ENCODE measurements at places on chromosomes 13 and 19.

DNA sequence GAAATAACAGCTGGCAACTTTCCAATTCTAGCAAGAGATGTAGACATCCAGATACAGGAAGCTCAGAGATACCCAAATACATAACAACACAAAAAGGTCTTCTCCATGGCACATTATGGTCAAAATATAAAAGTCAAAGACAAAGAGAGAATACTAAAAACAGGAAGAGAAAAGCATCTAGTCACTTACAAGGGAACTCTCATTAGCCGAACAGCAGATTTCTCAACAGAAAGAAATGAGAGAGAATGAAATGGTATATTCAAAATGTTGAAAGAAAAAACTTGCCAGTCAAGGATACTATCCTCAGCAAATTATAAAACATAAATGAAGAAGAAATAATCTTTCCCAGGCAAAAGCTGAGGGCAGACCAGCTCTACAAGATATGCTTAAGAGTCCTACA is 12.4 kb downstream of the ZNF780A start:
- DNase-seq = no peak

DNA sequence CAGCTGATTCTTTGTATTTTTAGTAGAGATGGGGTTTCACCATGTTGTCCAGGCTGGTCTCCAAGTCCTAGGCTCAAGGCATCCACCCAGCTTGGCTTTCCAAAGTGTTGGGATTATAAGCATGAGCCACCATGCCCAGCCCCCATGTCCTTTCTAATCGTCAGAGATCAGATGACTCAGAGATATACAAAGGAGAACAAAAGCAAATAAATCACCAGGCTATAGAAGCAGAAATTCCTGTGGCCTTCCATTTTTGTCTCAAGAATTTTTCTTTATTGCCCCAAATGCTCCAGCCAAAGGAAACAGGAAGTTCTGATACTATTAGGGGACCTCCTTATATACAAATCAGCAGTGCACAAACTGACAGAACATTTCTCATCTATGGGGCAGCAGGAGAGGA is 207.8 kb downstream of the RFC3 start:
- DNase-seq = no peak

GRCh38 chr13:48578516-48579164 is 45.8 kb upstream of the RCBTB2 start:
- DNase-seq = no peak

- DNase-seq = no peak
These were observed 187.6 kb upstream of the ARGLU1 start for GRCh38 chr13:106755542-106755941.

DNA sequence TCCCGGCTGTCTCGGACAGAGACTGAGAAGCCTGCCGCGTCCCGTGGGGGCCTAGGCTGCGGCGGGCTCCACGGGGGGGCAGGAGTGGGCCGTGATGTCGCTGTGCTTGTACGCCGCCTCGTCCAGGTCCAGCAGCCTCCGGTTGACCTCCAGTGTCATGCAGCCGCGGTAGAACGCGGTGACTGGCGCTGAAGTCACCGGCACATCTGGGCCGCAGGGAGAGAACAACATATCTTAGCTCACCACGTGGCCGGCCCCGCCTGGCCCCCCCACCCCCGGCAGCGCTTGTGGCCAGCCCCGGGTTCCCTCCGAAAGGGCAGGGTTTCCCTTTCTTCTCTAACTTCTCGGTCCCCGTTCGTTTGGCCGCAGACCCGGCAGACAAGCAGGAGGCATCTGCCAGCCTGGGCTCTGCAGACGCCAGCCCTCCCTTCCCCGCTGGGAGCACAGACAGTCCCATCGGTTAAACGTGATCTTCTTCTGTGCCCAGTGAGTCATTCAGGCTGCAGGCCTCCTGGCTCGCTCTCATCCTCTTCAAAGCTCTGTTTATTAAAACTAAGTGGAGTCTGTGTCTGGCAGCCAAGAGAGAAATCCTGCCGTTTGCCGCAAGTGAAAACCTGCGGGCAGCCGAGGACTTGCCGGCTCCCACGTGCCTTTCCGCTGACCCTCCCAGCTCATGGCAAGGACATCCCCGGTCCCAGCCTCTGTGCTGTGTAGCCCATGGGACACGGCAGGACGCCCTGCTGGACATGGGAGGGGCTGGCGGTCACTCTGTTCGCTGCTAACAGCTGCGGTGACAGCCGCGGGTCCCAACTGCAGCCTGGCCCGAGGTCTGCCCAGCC is 42.8 kb downstream of the GAS6 start:
- no peak for DNase-seq

GRCh38 chr13:21530656-21531055 is 71.6 kb upstream of the ZDHHC20 start:
- no peak for DNase-seq

GRCh38 chr19:18863843-18864362 is 32.1 kb downstream of the CERS1 start:
- DNase-seq = no peak

GRCh38 chr13:23500849-23501248 is 67.3 kb upstream of the SACS start:
- no peak for DNase-seq

DNA sequence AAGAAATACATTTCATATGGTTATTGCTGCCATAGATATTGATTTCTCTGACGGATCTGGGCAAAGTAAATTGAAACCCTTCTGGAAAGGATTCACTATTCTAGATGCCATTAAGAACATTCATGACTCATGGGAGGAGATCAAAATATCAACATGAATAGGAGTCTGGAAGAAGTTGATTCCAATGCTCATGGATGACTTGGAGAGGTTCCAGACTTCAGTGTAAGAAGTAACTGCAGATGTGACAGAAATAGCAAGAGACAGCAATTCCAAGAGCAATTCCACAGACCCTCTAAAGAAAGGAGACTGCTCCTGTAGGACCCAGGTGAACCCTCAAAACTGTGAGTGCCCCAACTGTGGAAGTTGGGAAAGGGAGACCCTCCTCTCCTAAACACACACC is 30.9 kb upstream of the KCTD12 start:
- DNase-seq = no peak

GRCh38 chr13:109787135-109787954 is 962 bp upstream of the IRS2 start:
- no peak for DNase-seq

DNA sequence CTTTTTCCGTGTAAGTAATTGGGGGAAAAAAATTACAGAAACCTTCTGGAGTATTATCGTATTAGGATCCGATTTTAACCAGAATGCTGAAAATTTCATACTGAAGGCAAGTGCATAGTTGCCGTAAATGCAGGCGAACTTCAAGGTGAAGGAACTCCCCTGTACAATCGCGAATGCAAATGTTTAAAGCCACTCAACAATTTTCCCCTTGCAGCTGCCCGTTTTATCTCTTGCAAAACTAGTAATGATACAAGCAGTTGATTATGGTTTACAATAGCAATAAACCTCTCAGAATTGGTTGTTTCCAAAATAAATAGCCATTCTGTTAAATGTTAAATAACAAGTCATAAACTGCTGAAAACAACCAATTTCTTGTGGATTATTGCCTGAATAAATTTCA is 105.7 kb downstream of the DNAJC15 start:
- DNase-seq = no peak

DNA sequence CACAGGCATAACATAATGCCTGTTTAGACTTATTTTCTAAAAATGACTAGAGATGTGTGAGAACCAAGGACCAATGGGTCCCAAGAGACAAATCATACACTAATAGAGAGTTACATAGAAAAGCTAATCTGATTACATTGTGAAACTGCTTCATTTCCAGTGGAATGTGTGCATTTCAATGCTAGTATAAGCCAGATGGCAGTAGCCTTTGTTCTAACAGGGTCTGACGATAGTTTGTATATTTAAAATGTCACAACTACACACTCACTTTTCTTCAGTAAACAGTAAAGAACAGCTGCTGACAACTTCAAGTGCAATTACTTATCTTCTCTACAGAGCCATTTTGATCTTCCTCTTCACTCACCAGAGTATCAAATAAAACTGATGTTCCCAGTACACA is 4.3 kb upstream of the SLITRK5 start:
- no peak for DNase-seq

GRCh38 chr13:24381541-24382265 is 72.3 kb downstream of the C1QTNF9 start:
- DNase-seq = no peak

DNA sequence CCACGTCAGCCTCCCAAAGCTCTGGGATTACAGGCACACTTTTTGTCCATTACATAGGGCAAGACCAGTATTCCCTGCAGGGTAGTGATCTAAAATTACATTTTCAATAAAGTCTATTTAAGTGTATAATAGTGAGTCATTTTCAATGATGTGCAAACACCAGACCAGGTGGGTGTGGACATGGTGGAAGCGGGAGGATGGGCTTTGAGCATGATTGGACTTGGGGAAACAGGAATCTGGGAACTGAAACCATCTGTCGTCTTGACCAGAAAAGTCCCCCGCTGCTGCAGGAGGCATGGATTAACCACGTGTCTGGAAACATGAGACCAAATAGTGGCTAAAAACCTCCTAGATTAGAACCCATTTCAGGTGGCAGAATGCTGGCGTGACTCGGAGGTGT is 4.9 kb downstream of the FXYD3 start:
- no peak for DNase-seq

DNA sequence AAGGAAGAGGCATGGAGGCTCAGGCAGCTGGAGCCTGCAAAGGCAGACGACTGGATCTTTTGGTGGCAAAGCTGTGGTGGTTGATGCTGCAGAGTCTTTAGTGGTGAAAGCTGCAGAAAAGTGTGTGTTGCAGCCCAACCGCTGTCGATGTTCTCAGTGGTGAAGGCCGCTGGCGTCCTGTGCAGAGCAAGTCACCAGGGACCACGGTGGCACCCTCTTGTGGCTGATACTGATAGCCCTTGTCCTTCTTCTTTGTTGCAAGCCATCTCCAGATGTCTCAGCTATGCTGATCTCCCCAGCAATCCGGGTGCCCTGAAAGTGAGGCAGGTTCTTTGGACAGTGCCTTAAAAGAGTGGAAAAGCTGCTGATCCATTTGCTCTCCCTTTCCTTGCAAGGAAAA is 610.9 kb upstream of the PCDH9 start:
- no peak for DNase-seq

DNA sequence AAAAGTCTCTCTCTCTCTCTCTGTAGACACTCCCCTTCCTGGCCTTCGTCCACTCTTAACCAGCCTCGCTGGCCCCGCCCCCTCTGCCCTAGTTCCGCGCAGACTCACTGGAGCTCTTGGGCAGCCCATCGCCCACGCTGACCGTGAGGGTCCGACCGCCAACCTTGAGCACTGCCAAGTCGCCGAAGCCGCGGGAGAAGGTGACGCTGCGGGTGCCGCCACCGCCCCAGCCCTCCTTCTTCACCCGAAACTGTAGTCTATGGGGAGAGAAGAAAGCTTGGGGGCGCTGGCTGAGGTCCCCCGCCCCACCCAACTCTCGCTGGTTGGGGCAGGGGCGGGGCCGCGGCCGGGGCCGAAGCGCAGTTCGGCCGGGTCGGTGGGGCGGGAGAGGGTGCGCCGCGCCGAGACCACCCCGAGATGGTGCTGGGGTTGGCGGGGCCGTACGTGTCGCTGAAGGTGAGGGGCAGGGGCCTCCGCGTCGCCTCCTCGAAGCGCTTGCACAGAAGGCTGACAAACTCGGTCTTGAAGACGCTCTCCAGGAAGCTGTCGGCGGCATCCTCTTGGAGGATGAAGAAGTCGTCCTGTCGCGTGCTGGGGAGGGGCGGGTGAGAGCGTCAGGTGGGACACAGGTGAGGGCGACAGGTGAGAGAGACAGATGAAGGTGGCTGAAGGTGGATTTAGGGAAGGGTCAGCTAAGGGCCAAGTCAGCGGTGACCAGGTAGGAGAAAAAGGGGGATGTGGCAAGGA is 12.6 kb upstream of the ZNF414 start:
- no peak for DNase-seq

GRCh38 chr19:2479556-2480194 is 3.7 kb downstream of the GADD45B start:
- no peak for DNase-seq

DNA sequence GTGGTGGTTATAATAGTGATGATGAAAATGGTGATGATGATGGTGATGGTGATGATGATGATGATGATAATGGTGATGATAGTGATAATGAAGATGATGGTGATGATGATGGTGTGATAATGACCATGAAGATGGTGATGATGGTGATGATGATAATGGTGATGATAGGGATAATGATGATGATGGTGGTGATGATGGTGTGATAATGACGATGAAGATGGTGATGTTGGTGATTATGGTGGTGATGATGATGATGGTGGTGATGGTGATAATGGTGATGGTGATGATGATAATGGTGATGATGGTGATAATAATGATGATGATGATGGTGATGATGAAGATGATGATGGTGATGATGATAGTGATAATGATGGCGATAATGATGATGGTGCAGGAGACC is 1.6 kb downstream of the ADGRE1 start:
- no peak for DNase-seq

DNA sequence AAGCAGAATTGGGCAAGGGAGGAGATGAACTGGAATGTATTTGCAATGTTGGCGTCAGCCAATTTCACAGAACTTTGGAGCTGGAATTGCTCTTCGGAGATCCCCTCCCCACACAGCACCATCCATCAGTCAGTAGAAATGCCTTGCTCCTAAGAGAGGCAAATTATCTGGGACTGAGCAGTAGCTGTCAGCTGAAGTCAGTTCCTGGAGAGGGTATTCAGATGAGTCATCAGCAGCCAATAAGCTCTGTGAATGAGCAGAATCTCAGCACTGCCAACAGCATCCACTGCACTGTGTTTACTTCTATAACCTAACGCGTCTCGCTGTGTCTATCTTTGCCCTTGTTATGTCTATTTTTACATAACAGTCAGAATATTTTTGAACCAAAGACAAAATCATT is 213.7 kb downstream of the SLITRK5 start:
- DNase-seq = no peak

- no peak for DNase-seq
These were observed 6.3 kb upstream of the NLRP2 start for GRCh38 chr19:54959840-54960239.

DNA sequence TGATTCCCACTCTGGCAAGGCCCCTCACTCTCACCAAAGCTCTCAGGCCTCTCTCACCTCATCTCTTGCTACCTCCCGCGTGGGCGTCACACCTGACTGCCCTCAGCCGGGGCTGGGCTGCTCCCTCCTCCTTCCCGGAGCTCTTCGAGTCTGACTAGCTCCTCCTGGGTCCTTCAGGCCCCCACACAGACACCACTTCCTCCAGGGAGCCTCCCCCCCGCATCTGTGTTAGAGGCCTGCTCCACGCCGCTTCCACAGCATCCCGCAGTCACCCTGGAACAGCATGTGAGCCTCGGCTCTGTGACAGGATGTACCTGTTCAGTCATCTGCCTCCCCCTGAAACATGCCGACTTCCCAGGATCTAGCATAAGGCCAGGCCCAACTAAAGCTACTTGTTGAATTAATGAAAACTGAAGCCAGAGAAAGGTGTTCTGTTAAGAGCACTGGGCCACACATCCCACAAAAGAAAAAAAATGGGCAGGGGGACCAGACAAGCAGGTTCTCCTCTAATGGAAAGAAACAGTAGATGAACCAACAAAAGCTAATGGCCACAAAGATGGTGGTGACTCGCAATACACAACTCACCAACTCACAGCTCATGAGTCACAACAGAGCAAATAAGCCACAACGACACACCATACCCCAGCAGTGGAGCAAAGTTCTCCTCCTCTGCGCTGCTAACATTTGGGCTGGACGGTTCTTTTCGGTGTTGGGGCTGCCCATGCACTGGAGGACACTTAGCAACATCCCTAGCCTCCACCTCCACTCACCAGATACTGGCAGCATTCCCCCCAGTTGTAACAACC is 3.0 kb downstream of the PPP6R1 start:
- no peak for DNase-seq

- DNase-seq = peak; percentile 43
These were observed 9.9 kb downstream of the LMTK3 start for GRCh38 chr19:48501494-48502349.

- DNase-seq = no peak
These were observed 106.4 kb upstream of the MLNR start for GRCh38 chr13:49113526-49114286.

- no peak for DNase-seq
These were observed 1.8 kb downstream of the ETHE1 start for GRCh38 chr19:43524922-43525835.

All from stimulated activated CD4-positive, alpha-beta T cell treated with anti-CD3 and anti-CD28 coated beads, Interleukin-15, amount 100 ng/mL, for 1 hour (primary cell).